ENCODE measurements at places on chromosomes 4 and X. TPM values are rescaled to one million over a fixed set of nuclear protein-coding genes. Genes with fewer than 3 reads are reported as not detected.

DNA sequence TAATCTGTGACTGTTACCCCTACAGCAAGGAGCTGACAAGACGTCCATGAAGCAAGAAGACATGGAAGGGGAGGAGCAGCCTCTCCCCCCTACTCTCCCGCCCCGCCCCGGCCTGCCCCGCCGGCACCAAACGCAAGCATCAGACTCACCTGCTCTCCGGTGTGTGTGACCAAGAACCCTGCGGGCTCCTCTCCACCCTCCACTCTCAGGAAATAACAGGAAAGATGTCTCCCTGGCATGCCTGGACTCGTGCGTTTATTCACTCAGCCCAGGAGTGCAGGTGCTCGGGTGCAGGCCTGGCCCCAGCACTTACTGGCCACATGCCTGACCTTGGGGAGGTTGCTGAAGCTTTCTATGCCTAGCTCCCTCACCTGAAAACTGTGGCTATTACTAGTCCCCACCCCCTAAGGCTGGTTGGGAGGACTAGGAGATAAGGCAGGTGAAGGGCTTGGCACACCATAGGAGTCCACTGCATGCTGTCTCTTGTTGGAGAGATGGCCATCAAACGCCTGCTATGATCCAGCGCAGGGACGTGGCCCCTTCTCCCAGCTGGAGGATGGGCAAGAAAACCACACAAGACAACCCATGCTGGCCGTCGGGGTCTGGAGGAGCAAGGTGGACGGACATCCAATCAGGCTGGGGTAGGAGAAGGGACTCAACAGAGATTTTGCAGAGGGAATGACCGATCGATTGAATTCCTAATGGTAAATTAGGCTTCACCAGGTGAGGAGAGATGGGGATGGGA lies 34.9 kb upstream of the CLDN24 start:
- peak; percentile 98 for DNase-seq

The DRP2 gene
- 0.11 TPM for total RNA-seq

- DNase-seq: peak; percentile 94
Observed at GRCh38 chr4:74038425-74039314, at the start of gene CXCL3. Gene CXCL3 (minus strand): TSS chr4:74038689. CDS start chr4:74038611, 78 bp downstream.

The LRCH2 gene
- 0.33 TPM for total RNA-seq

DNA sequence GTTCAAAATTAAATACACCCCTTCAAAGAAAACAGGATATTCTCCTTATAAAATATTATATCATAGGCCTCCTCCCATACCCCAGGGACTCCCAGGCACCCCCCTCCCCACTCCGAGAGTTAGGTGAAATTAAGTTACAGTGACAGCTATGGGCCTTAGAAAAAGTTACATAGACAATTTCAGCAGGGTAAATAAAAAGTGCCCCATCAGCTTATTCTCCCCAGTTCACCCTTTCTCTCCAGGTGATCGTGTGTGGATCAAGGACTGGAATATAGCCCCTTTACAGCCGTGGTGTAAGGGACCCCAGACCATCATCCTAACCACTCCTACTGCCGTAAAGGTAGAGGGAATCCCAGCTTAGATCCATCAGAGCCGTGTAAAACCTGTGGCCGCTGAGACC lies 147.6 kb upstream of the FGF16 start:
- no peak for DNase-seq

DNA sequence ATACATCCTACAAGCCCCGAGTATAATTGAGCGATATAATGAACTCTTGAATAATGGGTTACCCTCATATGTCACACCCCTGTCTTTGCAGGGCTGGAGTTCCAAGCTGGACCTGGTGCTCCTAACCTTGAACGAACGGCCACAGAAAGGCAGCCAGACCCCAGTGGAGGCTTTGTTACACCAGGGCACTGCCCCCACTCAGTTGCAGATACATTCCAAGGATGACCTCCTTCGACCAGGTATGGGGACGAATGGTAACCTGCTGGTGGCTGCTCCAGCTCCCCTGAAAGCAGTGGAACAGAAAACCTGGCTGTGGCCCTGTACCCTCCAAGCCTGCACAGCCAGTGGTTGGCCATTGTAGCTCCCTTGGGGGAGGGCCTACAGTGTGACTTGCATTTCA lies 56.6 kb upstream of the CCDC149 start:
- no peak for DNase-seq

DNA sequence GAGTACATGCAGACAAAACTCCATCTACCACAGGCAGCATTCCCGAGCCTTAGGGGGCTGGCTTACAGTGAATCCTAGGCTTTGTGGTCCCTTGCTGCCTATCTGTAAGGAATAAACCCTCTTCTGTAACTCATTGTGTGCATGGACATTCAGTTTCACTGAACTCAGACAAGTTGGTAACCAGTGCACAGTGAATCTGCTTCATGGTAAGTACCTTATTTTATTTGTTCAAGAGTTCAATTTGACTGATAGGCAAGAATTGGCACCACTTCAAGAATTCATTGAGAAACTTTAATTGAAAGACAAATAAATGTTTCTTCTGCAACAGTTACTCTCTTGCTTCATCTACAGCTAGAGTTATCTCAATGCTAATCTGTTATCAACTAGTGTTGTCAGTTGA lies 57.2 kb upstream of the PRRG1 start:
- no peak for DNase-seq

- no peak for DNase-seq
Observed at GRCh38 chr4:147854154-147854553, 122.3 kb downstream of the ARHGAP10 start.

DNA sequence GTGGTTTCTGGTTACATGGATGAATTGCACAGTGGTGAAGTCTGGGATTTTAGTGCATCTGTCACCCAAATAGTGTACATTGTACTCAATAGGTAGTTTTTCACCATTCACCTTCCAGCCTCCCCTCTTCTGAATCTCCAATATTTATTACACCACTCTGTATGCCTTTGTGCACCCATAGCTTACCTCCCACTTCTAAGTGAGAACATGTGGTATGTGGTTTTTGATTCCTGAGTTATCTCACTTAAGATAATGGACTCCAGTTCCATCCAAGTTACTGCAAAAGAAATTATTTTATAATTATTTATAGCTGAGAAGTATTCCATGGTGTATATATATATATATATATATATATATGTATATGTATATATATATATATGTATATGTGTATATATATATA lies 155.8 kb downstream of the HHIP start:
- DNase-seq: no peak

- DNase-seq: no peak
Observed at GRCh38 chr4:130559268-130559667, 1463.3 kb downstream of the C4orf33 start.
